Stimulated activated CD4-positive, alpha-beta T cell treated with anti-CD3 and anti-CD28 coated beads, Interleukin-1b, Interleukin-23, amount 100 ng/mL, for 48 hours (primary cell): ENCODE measurements at places on chromosomes 11 and 22.

GRCh38 chr11:33719587-33719986 is 16.6 kb downstream of the CD59 start:
- no peak for DNase-seq

DNA sequence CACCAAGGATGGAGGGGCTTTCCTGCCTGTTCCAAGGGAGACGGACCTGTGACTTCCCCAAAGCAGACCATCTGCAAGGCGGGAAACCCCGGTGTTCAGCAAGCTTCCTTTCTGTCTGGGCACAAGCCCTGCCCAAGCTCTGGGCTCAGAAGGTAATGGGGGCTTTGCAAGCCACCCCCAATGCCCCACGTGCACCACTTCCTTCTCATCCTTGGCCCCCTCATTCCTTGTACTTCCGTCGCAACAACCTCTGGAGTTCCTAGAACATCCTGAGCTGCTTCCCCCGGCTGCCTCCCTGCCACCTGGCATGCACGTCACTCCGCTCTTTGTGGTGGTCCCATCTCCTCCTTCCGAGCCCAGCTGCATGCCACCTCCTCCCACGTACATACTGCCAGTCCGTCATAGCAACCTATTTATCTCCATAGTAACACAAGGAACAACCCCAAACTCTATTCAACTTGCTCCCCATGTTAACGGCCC is 3.9 kb downstream of the MYEOV start:
- DNase-seq = no peak

- DNase-seq = no peak
Measured at GRCh38 chr22:46416891-46417580, 81.5 kb downstream of the TRMU start.

DNA sequence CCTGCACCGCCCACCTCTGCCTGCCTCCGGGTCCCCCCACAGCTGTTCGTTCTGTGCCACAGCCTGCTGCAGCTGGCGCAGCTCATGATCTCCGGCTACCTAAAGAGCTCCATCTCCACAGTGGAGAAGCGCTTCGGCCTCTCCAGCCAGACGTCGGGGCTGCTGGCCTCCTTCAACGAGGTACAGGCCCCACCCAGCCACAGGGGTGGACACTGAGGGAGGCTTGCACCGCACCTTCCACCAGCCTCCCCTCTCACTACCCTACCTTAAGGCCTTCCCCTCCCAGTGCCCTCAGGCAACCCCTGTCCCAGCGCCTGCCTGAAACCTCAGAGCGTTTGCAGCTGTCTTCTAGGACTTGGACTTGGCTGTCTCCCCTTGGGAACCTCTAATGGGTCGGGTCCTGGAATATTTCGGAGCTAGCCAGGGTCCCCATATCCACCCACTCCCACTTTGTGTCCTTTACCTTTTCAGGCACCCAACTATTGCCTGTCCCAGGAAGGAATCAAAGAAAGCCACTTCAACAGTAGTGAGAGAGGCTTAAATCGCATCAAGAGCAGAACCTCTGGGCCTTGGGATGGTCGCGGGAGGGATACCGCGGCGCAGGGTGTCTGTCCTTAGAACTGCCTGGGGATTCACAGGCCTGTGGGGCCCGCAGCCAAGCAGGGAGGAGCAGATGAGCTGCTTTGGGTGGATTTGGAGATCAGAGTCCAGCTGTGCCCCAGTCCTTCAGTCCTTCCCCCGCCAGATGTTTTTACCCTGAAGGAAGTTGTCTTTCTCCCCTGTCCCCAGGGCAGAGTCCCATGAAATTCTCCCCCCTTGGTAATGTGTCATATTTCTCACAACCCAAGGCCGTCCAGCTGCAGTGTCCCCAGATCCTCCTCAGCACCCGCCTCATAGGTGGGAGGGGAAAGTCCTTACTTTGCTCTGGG is 13.3 kb downstream of the SLCO2B1 start:
- no peak for DNase-seq

GRCh38 chr11:113265362-113265761 is 49.0 kb upstream of the TTC12 start:
- no peak for DNase-seq
